Activated CD8-positive, alpha-beta T cell treated with anti-CD3 and anti-CD28 coated beads for 36 hours (primary cell): ENCODE measurements at places on chromosomes 2 and 18. TPM values are rescaled to one million over a fixed set of nuclear protein-coding genes. Genes with fewer than 3 reads are reported as not detected.

SELENOI gene
- total RNA-seq = 39.1 TPM

NYAP2 gene
- not detected for total RNA-seq

ATP6V1B1 gene
- total RNA-seq = not detected

CABLES1 gene
- 2.0 TPM for total RNA-seq

AMER3 gene
- not detected for total RNA-seq

TRIM54 gene
- total RNA-seq = 0.16 TPM

FBXO15 gene
- total RNA-seq = 2.1 TPM

LCT gene
- total RNA-seq = 0.29 TPM

KRTCAP3 gene
- 4.3 TPM for total RNA-seq

RBM44 gene
- total RNA-seq = 0.52 TPM

HOXD4 gene
- not detected for total RNA-seq

GBX2 gene
- not detected for total RNA-seq

WNT6 gene
- total RNA-seq = 0.34 TPM

UCN gene
- total RNA-seq = 2.5 TPM

PLEK gene
- 6.0 TPM for total RNA-seq

TUBA4B gene
- not detected for total RNA-seq

KHK gene
- 9.5 TPM for total RNA-seq

SULT1C4 gene
- total RNA-seq = not detected

TRABD2A gene
- total RNA-seq = 56.4 TPM

REV1 gene
- 29.2 TPM for total RNA-seq

LINC00305 gene
- not detected for total RNA-seq

AAK1 gene
- total RNA-seq = 114 TPM

EFHD1 gene
- total RNA-seq = 1.2 TPM

ANKRD62 gene
- not detected for total RNA-seq

SETBP1 gene
- total RNA-seq = 10.2 TPM

SNED1 gene
- total RNA-seq = 1.4 TPM

RNF125 gene
- 15.3 TPM for total RNA-seq

RASGRP3 gene
- 1.6 TPM for total RNA-seq

OTOS gene
- not detected for total RNA-seq

DSG3 gene
- not detected for total RNA-seq

LRATD1 gene
- not detected for total RNA-seq

BBS5 gene
- 3.2 TPM for total RNA-seq

FAM228A gene
- not detected for total RNA-seq

TUBB8B gene
- total RNA-seq = not detected

IHH gene
- total RNA-seq = not detected

HES6 gene
- 5.6 TPM for total RNA-seq

CKAP2L gene
- 30.5 TPM for total RNA-seq

SMCHD1 gene
- total RNA-seq = 98.9 TPM

CSRNP3 gene
- not detected for total RNA-seq

SLC30A3 gene
- 0.32 TPM for total RNA-seq

RGPD5 gene
- 31.1 TPM for total RNA-seq

MLPH gene
- not detected for total RNA-seq
